Stimulated activated CD4-positive, alpha-beta T cell treated with anti-CD3 and anti-CD28 coated beads, Interleukin-4, amount 100 ng/mL, for 1 hour (primary cell): ENCODE measurements at places on chromosomes 3 and 15.

DNA sequence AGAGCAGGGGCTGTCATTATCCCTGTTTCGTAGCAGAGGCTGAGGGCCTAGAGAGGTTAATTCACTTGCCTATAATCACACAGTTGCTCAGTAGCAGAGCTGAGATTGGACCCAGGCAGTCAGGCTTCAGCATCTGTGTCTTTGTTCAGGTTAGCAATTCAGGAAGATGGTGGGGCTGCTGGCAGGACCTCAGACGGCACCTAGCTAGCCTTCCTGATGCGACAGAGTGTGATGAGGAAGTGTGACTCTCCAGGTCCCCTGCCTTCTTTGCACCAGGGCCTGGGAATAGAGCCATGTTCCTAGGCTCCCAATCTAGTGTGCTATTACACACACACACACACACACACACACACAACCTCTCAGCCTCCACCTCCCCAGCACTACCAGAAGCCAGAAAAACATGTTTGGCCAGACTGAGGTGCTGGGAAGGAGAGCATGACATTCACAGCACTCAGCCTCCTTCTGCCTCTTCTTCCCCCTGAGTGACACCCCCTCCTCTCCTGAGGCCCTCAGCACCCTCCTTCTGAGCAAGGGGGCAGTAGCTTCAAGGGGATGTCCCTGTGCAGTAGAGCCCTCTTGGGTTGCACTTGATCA, 88.9 kb downstream of the TLE3 start:
- DNase-seq = no peak

DNA sequence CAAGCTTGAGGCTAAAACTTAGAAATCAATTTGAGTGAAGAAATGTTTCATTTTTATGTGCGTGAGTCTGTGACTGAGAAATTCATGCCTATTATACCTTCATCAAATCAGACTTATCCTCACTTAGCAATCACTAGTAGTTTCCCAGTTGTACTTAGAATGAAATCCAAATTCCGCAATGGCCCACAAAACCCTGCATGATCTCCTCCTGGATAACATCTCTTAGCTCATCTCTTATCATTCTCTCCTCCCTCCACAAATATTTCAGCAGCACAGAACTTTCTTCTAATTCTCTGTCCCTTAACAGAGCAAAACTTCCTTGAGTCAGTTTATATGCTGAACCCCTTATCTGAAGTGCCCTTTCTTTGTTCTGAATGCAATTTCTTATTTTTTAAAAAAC, 198.8 kb upstream of the TGFBR2 start:
- DNase-seq = no peak

- DNase-seq = no peak
Observed at GRCh38 chr3:171640520-171641412, 169.5 kb downstream of the PLD1 start.

DNA sequence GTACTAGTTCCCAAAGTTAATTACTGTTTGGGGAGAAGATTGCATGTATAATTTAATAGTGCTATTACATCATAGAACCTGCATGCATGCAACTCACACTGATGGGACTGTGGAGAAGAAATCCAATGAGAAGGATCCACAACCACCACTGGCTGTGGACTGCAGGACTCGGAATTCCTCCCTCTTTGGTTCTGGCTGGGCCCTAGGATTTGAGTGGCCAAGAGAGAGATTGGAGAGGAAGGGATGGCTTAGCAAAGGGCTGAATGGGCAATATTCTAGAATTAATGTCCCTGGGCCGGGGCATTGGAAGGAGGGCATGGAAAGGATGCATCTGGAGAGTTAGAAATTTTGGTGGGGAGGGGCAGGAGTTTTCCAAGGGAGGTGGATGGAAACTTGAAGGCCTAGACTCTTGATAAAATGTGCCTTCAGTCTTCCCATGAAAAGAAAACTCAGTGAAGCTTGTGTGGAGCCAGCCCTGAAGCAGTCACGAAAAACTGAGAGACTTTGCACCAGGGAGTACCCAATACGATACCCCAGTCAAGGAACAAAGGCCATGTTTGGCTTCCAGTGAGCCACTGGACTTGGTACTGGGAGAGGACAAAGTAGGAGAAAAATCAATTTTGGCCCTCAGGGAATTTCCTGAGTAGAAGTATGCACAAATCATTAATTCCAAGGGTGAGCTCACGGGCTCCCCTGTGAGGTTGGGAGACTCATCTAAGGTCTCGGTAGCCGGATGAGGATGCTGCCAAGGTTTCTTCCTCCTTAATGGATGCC, 31.4 kb upstream of the TPM1 start:
- no peak for DNase-seq

GRCh38 chr3:124410471-124410870, 319.8 kb upstream of the UMPS start:
- DNase-seq = no peak

DNA sequence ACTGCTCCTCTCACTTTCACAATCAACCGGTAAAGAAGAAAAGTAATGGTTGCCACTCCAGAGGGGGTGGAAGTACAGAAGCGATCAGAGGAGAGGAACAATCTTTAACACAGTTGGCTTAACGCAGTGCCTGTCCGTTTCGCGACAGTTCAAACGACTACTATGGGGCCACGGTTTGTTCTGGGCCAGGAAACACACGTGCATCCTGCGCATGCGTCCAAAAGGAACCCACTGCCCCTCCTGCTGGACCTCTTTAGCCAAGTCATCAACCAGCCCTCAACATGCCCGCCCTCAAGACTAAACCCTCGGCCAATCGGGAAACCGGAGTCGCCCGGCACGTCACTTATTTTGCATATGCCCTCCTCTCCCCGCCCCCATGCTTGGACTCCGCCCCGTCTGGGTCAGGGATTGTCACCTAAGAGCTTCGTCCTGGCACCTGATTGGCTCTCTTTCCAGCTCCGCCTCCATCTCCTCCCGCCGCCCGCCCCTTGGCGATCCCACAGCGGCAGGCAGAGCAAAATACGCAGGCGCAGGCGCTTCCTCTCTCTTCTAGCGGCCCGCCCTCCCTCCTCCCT, 345 bp upstream of the CDV3 start:
- DNase-seq = peak; percentile 99

GRCh38 chr3:194253270-194253669, 97.9 kb downstream of the CPN2 start:
- DNase-seq = no peak

DNA sequence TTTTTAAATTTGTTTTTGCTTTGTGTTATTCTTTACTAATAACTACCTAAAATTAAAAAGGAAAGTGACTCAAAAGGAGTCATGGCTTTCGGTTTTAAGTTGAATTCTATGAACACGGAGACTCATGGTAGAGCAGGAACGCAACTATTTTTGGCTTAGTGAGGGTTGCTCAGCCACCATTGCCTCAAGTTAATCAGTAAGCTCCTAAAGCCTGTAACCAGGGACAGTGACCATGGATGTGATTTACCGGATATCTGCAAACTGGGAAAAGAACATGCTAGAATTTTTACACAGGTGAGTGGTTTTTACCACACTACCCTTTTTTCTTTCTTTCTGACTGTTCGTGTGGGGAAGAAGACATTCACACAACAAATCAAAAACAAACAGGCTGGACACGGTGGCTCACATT, 11.8 kb downstream of the SLC12A8 start:
- no peak for DNase-seq

- no peak for DNase-seq
Observed at GRCh38 chr3:65033576-65033975, 345.8 kb upstream of the ADAMTS9 start.

- no peak for DNase-seq
Observed at GRCh38 chr3:151362751-151363174, 21.8 kb downstream of the P2RY12 start.

- no peak for DNase-seq
Observed at GRCh38 chr3:169607949-169608348, 55.6 kb downstream of the MECOM start.
